Keratinocyte (primary cell): ENCODE measurements at places on chromosomes 3 and 15. TPM values are rescaled to one million over a fixed set of nuclear protein-coding genes. Genes with fewer than 3 reads are reported as not detected.

DNA sequence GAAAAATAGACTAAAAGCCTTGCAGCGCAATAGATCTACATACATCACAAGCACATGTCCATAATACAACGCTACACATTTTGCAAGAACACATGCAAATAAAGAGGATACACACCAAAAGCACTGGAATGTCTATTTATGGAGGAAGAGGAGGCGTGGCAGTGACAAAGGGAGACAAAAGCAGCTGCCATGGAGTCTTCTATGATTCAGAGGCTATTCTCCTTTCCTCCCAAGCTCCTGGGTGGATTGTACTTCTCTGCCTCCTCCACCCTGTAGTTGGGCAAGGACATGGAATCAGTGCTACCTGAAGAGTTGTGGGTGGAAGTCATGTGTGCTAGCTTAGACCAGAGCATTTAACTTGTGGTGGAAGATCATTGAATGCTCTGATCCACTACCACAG, 57.9 kb upstream of the ABHD2 start:
- DNase-seq, result no peak
- no peak overlapping the region for H3K4me3 ChIP-seq
- H3K27ac ChIP-seq, result no peak overlapping the region
- no peaks in the 10 kb centered on the region for H3K36me3 ChIP-seq
- no peaks in the 10 kb centered on the region for H3K27me3 ChIP-seq

Gene GHSR
- not detected in 3 replicates for polyA plus RNA-seq

DNA sequence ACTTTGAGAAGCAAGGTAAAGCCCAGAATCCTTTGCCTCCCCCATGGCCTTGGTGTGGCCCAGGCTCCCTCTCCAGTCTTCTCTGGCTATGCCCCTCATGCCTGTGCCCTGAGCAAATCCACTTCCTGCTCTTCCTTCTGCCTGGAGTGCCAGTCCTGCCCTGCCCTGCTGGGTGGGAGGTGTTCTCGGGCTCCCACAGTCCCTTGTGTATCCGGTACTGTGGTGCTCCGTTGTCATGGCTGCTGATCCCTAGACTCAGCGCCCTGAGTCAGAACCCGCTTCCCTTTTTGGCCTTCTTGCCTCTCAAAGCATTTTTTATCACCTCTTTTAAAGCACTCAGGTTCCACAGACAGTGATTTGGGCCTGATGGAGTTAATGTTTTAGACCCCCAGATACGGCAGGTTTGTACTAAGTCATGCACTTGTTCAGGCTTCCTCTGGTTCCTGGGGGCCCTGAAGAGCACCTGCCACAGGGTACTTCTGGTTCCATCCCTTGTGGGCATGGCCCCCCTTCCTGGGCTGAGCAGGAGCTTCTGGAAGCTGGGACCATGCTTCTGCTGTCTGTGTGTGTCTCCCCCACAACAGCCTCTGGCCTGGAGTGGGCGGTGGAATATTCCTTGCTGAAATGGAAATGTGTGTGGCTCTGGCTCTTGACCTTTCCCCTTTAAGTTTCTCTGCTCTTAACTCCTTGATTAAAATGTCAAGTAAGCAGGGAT, 29.6 kb upstream of the ADAMTS7 start:
- no peaks in the 10 kb centered on the region for H3K36me3 ChIP-seq
- H3K4me1 ChIP-seq, result no peaks in the 10 kb centered on the region
- peaks cover 4% of the 10 kb centered on the region for H3K27me3 ChIP-seq
- DNase-seq, result no peak
- H3K27ac ChIP-seq, result no peak overlapping the region
- H3K4me3 ChIP-seq, result no peak overlapping the region

GRCh38 chr3:127006781-127007436, 24.0 kb downstream of the PLXNA1 start:
- peaks cover 42% of the 10 kb centered on the region for H3K36me3 ChIP-seq
- DNase-seq, result no peak
- no peaks in the 10 kb centered on the region for H3K27me3 ChIP-seq
- peaks cover 11% of the 10 kb centered on the region for H3K4me1 ChIP-seq

Gene KIF23
- 8.3 to 28.8 TPM (median 28.2 TPM) in 3 replicates for polyA plus RNA-seq

DNA sequence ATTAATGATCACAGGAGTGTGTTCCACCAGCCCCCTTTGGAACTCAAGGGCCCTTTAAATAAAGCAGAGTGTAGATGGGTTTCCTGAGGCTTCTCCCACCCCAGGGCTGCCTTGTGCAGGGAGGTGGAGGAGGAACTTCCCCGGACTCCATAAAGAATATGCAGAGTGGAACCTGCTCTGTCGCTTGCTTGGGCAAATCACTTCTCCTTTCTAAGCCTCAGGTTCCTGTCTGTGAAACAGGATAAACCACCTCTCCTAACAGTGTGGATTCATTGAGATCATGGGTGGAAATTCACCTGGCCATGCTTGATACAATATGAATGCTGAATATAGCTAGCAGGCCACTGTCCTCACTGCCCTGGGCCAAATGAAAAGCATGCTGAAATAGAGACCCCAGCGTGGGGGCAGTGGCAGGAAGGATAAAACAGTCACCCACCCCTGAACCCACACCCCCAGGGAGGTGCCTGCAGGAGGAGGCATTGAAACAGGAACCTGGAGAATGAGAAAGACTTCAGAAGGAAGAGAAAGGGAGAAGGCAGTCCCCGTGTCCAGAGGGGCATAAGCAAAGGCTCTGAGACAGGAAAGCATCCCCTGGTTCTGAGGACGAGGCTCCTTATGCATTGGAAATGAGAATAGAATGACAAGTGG, 41.1 kb upstream of the CHRNB4 start:
- no peak overlapping the region for H3K4me3 ChIP-seq
- H3K27ac ChIP-seq, result no peak overlapping the region
- no peak for DNase-seq
- H3K27me3 ChIP-seq, result no peaks in the 10 kb centered on the region

GRCh38 chr3:16824081-16824696, 60.6 kb upstream of the PLCL2 start:
- no peaks in the 10 kb centered on the region for H3K4me1 ChIP-seq
- DNase-seq, result no peak
- no peaks in the 10 kb centered on the region for H3K36me3 ChIP-seq
- H3K4me3 ChIP-seq, result no peak overlapping the region

DNA sequence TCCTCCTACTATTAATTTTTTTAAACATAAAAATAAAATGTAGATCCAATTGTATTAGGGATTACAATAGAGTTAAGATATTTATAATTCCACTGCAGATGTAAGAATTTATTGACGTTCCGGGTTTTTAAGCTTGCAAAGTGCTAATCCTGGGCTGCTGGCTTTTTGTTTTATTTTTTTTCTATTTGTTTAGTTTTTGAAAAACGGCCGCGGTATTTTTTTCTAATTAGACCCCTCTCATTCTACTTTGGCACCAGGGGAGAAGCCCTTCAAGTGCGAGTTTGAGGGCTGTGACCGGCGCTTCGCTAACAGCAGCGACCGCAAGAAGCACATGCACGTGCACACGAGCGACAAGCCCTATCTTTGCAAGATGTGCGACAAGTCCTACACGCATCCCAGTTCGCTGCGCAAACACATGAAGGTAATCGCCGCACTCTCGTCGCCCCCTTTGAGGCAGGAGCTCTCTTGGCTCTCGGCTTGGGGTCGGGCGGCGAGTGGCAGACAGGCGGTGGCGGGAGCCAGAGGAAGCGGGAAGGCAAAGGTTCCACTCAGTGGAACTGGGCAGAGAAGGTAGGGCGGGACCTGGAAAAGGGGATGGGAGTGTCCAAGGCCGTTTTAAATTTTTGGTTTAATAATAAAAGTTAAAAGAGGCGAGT, 3.2 kb downstream of the ZIC1 start:
- peaks cover 78% of the 10 kb centered on the region for H3K27me3 ChIP-seq
- H3K36me3 ChIP-seq, result no peaks in the 10 kb centered on the region
- no peak for DNase-seq
- H3K4me1 ChIP-seq, result peaks cover 4% of the 10 kb centered on the region
- H3K27ac ChIP-seq, result no peak overlapping the region

Gene ZNF80
- not detected in 3 replicates for polyA plus RNA-seq

- no peak within 1 kb of the TSS for H3K27ac ChIP-seq
- H3K27me3 ChIP-seq, result peaks cover 63% of the 10 kb centered on the region
- H3K4me3 ChIP-seq, result no peak within 1 kb of the TSS
- no peaks in the 10 kb centered on the region for H3K36me3 ChIP-seq
- no peak for DNase-seq
- H3K4me1 ChIP-seq, result peaks cover 9% of the 10 kb centered on the region
Measured at GRCh38 chr15:28098766-28099554, at the start of gene OCA2. Gene OCA2 (minus strand): TSS chr15:28099315. CDS start chr15:28081874, 17,441 bp downstream.

GRCh38 chr3:108208831-108209230, 13.4 kb downstream of the IFT57 start:
- H3K4me3 ChIP-seq, result no peak overlapping the region
- H3K27ac ChIP-seq, result no peak overlapping the region
- no peaks in the 10 kb centered on the region for H3K4me1 ChIP-seq
- DNase-seq, result no peak
- no peaks in the 10 kb centered on the region for H3K27me3 ChIP-seq

Gene CMTM8
- 1.1 to 1.9 TPM (median 1.6 TPM) in 3 replicates for polyA plus RNA-seq

DNA sequence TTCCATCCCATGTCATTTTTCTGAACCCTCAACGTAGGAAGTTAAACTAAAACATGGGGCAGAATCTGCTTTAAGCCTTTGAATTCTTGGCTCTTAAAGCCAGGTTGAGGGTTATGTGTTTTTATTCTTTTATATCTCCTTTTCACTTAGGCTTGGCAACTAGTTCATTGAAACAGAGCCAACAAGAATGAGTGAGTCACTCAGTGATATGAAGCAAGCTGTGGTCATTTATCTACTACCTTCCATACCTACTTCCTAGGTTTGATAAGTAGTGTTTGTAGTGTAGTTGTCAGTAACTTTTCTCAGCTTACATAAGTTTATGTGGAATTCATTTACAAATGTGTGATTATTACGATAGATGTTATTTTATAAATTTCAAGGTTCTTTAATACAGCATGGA, 67.4 kb downstream of the SNRPN start:
- H3K36me3 ChIP-seq, result no peaks in the 10 kb centered on the region
- no peak for DNase-seq
- no peak overlapping the region for H3K4me3 ChIP-seq
- H3K27me3 ChIP-seq, result no peaks in the 10 kb centered on the region

Gene C3orf18
- polyA plus RNA-seq, result 1.4 to 2.6 TPM (median 1.4 TPM) in 3 replicates

DNA sequence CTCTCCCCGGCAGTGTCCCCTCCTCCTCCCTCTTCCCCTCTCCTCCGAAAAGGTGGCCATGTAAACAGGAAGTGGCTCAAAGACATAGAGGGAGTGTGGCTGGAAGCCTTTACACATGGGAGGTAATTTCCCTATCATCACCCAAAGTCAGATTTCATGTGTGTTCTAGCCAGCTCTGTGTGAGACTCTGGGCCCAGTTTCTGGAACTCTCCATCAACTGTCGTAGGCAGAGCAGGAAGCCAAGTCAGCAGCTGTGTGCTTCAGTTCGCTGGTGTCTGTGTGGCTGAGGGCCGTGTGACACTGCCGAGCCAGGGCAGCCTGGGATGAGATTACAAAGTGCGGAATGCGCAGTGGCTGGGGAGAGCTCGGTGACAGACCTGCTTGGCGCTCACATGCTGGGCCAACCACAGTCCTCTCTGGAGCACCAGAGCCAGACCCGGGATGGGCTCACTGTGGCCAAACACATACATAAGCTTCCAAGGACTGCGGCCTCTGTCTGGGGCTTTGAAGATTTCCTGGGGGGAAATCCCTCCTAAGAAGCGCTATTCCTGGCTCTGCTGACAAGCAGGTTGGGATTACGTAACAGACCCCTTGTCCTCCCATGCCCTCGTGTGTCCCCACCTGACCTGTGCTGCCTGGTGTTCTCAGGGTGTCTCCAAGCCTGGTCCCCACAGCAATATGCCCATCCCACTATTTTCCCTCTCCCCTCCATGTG, 50.7 kb downstream of the UMPS start:
- DNase-seq, result no peak
- peaks cover 18% of the 10 kb centered on the region for H3K36me3 ChIP-seq
- no peak overlapping the region for H3K4me3 ChIP-seq
- H3K27me3 ChIP-seq, result no peaks in the 10 kb centered on the region
- H3K27ac ChIP-seq, result peak overlapping the region; percentile 48

DNA sequence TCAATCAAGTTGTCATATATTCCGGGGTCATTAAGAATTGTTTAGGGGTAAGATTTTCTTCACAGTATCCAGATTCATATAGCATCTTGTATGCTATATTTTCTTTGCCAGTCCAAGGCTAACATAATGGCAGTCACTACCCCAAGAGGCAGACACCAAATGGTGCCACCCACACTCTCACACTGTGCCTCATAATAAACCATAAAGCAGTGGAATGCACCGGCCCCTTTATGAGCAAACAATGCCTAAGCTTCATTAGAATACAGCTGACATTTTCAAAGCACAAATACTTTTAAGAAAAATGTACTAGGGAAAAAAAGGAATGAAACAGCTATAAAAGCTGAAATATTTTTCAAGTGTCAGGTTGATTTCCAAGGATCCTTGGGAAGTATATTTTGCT, 121.6 kb downstream of the TFDP2 start:
- H3K4me3 ChIP-seq, result peak overlapping the region; percentile 43
- peak overlapping the region; percentile 10 for H3K27ac ChIP-seq
- no peaks in the 10 kb centered on the region for H3K27me3 ChIP-seq
- H3K36me3 ChIP-seq, result no peaks in the 10 kb centered on the region

DNA sequence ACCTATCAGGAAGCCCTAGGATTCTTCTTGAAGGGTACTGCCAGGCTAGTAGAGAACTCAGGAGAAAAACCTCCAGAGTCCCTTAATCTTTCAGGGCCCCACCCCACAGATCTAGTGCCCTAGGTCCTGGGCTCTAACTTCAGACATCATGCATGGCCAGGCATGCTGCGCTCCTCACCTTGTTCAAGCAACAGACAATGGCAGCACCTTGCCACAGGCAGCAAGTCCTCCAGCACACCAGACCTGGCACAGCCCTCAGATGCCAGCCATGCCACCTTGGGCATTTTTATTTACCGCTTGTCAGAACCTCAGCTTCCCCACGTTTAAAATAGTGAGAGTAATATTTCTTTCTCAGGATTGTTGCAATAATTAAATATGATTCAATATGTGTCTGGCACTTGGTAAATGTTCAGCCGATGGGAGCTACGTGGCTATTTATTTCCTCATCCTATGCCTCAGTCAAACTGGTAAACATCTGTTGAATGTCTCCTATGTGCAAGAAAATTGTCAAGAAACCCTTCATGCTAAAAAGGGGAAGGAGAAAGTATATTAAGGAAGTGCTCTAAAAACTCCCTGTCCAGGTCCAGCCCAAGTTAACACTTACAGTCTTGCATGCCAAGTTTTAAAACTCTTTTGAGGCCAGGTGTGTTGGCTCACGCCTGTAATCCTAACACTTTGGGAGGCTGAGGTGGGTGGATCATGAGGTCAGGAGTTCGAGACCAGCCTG, 14.5 kb upstream of the CCR1 start:
- no peak for DNase-seq
- H3K27me3 ChIP-seq, result no peaks in the 10 kb centered on the region
- no peaks in the 10 kb centered on the region for H3K36me3 ChIP-seq
- no peak overlapping the region for H3K4me3 ChIP-seq
- H3K4me1 ChIP-seq, result no peaks in the 10 kb centered on the region

Gene THSD4
- 24.5 to 37.0 TPM (median 25.3 TPM) in 3 replicates for polyA plus RNA-seq

Gene HYAL1
- polyA plus RNA-seq, result 13.9 to 24.5 TPM (median 15.3 TPM) in 3 replicates

DNA sequence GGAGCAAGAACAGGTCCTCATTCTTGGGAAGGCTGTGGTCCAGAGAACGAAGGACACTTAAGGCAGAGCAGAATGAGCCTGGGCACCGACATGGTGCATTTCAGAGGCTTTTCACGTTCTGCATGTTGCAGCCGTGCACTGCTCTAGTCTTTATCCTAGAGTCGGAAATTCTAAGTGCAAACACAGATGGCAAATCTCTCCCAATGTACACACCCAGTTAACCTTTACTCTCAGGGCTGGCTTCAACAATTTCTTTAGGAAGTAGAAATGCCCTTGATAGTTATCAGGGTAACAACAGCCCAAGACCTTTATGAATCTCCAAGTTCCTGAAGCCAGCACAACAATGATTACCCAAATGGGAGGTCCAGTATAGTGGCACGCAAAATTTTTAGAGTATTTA, 39.1 kb upstream of the LRTM1 start:
- no peaks in the 10 kb centered on the region for H3K27me3 ChIP-seq
- peaks cover 4% of the 10 kb centered on the region for H3K4me1 ChIP-seq
- no peaks in the 10 kb centered on the region for H3K36me3 ChIP-seq
